ENCODE measurements at places on chromosomes 12 and 14. TPM values are rescaled to one million over a fixed set of nuclear protein-coding genes. Genes with fewer than 3 reads are reported as not detected.

Gene POTEG
- total RNA-seq: not detected

Gene TAS2R20
- 2.1 TPM for total RNA-seq

Gene CFAP54
- 5.1 TPM for total RNA-seq

Gene AQP5
- under 0.01 TPM for total RNA-seq

Gene C3AR1
- total RNA-seq: 0.17 TPM

Gene DNAJC22
- total RNA-seq: 4.6 TPM

Gene FAM90A1
- 0.33 TPM for total RNA-seq

Gene RASSF9
- 0.77 TPM for total RNA-seq

Gene PCED1B
- total RNA-seq: 0.33 TPM

Gene IL31
- total RNA-seq: not detected

Gene AJUBA
- 57.0 TPM for total RNA-seq

Gene HVCN1
- 7.4 TPM for total RNA-seq

Gene AICDA
- total RNA-seq: not detected

Gene ACACB
- total RNA-seq: 9.1 TPM

Gene LMO3
- total RNA-seq: 0.50 TPM

Gene SRGAP1
- total RNA-seq: 17.5 TPM

Gene TEP1
- total RNA-seq: 15.2 TPM

Gene CNTN1
- 0.26 TPM for total RNA-seq

Measured in fibroblast of lung (primary cell).